ENCODE measurements at places on chromosomes 11 and 22.

DNA sequence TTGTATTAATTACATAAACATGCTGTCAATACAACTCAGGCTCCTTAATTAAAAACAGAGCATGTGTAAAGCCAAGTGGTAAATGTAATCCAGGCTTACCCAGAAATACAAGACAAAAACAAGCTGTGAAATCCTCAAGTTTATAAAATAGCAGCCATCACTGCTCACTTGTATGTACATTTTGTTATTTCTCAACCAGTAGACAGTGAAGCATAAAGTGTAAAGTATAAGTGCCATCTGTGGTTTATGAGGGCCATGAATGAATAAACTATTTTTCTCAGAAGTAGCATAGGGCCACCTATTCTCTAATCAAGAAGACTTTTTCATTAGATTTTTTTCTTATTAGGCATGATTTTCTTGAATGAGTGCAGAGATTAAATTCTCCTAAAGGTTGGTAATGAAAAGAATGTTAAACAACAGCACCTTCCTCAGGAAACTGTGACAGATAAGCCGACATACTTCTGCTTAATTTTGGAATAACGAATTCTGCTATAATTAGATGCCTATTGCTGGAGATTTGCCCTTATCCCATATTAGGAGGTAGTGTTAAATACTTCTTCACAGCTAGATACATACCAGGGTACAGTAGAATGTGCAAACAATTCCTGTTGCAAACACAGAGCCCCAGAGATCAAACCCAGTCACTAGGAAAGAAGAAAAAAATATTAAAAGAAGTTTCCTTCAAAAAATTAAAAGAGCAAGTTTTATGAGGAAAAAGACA is 13.0 kb downstream of the SLC5A12 start:
- no peaks in the 10 kb centered on the region for H3K36me3 ChIP-seq
- no peak for DNase-seq
- H3K4me1 ChIP-seq, result no peaks in the 10 kb centered on the region
- no peak overlapping the region for H3K27ac ChIP-seq
- H3K4me3 ChIP-seq, result no peak overlapping the region

DNA sequence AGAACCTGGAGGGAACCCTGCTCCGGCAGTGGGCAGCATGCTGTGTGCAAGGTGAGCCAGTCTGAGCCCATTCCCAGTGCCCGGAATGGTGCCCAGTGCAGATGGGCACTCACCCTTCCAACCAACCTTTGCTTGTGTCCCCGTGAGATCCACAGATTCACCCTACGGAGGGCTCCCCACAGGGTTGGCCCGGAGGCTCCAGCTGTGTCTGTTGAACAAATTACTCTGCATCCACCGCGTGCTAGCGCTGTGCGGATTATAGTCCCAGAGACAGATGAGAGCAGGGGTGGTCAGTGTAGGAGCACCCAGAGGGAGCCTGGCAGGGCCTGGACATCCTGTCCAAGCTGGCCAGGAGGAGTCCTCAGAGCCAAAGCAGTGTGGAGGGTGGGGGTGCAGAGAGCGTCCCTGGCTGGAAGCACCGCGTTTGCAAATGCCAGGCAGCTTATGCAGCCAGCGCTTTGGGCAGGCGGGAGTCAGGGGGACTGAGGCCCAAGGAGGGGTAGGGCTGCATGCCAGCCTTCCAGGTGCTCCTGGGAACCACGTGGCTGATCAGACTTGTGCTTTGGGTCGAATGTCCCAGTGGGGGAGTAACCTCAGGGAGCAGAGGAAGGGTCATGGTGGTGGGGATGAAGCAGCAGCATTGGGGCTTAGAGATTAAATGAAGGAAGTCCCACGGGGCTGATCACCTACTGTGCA is 80.5 kb downstream of the KCNQ1 start:
- H3K27ac ChIP-seq, result no peak overlapping the region
- H3K27me3 ChIP-seq, result no peaks in the 10 kb centered on the region
- no peaks in the 10 kb centered on the region for H3K4me1 ChIP-seq
- DNase-seq, result no peak
- no peaks in the 10 kb centered on the region for H3K36me3 ChIP-seq
- H3K4me3 ChIP-seq, result no peak overlapping the region

DNA sequence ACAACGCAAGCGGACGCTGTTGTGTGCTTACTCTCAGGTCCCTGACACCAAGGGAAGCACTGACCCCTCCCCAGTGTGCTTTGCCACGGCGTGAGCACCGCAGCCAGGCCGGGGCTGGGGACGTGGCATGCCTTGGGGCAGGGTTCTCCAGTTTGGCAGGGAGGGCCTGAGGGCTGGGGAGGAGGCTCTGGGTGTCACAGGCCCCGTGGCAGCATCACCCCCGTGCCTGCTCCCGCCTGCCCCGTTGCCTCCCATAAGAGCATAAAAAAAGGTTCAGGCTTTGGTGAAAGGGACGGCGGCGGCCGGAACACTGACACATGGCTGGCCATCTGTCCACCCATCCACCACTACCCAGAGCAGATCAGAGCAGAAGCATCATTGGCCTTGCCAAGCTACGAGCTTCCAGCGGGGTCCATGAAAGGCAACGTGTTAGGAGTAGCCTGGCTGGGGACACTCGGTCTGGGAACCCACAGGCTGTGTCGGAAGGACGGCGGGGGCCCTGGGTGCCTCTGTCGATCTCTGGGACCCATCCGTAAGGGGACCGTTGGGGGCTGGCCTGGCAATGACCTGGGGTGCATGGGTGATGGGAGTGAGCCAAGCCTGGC is 183.0 kb downstream of the IGLL1 start:
- no peak for DNase-seq
- H3K27ac ChIP-seq, result no peak overlapping the region
- H3K27me3 ChIP-seq, result no peaks in the 10 kb centered on the region
- H3K36me3 ChIP-seq, result no peaks in the 10 kb centered on the region

- H3K4me1 ChIP-seq, result no peaks in the 10 kb centered on the region
- H3K27ac ChIP-seq, result no peak overlapping the region
- no peak overlapping the region for H3K4me3 ChIP-seq
- H3K36me3 ChIP-seq, result no peaks in the 10 kb centered on the region
- H3K27me3 ChIP-seq, result no peaks in the 10 kb centered on the region
- DNase-seq, result no peak
Measured at GRCh38 chr11:65745049-65745448, 24.5 kb upstream of the RNASEH2C start.

GRCh38 chr22:39416319-39416718 is 16.7 kb downstream of the TAB1 start:
- no peak overlapping the region for H3K4me3 ChIP-seq
- H3K27me3 ChIP-seq, result no peaks in the 10 kb centered on the region
- H3K4me1 ChIP-seq, result peaks cover 20% of the 10 kb centered on the region
- H3K27ac ChIP-seq, result no peak overlapping the region
- no peaks in the 10 kb centered on the region for H3K36me3 ChIP-seq
- DNase-seq, result no peak

GRCh38 chr11:289398-289711 is 429 bp downstream of the PGGHG start:
- no peaks in the 10 kb centered on the region for H3K27me3 ChIP-seq
- H3K4me1 ChIP-seq, result peaks cover 19% of the 10 kb centered on the region
- H3K27ac ChIP-seq, result peak overlapping the region; percentile 76
- DNase-seq, result no peak

- H3K27me3 ChIP-seq, result no peaks in the 10 kb centered on the region
- H3K36me3 ChIP-seq, result no peaks in the 10 kb centered on the region
- no peak overlapping the region for H3K4me3 ChIP-seq
- no peaks in the 10 kb centered on the region for H3K4me1 ChIP-seq
- no peak for DNase-seq
Measured at GRCh38 chr11:93212094-93212493, 14.3 kb upstream of the SLC36A4 start.

GRCh38 chr11:36328966-36329673 is 33.0 kb downstream of the PRR5L start:
- no peaks in the 10 kb centered on the region for H3K27me3 ChIP-seq
- H3K4me3 ChIP-seq, result no peak overlapping the region
- H3K4me1 ChIP-seq, result no peaks in the 10 kb centered on the region
- no peak for DNase-seq
- no peaks in the 10 kb centered on the region for H3K36me3 ChIP-seq

DNA sequence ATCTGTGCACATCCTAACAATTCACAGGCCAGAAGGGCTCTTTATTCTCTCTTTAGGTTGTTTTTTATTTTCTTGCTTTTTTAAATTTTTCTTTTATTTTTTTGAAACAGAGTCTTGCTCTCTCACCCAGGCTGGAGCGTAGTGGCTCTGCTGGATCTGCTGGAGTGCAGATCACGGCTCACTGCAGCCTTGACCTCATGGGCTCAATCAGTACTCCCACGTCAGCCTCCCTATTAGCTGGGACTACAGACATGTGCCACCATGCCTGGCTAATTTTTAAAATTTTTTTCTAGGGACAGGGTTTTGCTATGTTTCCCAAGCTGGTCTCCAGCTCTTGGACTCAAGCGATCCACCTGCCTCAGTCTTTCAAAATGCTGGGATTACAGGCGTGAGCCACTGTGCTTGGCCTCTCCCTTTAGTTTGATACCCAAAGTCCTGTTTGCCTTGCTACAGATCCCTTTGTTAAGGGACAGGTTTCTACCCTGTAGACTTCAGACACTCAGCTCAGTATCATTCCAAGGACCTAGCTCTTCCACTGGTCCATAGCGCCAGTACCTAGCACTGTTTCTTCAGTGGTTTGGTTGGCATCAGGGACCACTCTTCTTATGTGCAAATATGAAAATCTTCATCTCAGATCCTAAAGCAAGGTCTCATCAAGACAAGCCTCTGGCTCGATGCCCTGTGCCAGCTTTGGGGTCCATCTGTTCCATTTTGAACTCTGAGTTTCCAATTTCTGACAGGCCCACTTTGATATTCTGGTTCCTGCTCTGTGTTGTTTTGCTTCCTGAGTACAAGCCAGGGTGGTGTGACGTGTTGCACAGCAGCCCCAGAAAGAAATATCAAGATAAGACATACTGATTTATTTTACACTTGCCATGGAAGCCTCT is 211.7 kb downstream of the FAT3 start:
- no peaks in the 10 kb centered on the region for H3K27me3 ChIP-seq
- H3K4me3 ChIP-seq, result no peak overlapping the region
- no peak for DNase-seq
- H3K36me3 ChIP-seq, result no peaks in the 10 kb centered on the region

DNA sequence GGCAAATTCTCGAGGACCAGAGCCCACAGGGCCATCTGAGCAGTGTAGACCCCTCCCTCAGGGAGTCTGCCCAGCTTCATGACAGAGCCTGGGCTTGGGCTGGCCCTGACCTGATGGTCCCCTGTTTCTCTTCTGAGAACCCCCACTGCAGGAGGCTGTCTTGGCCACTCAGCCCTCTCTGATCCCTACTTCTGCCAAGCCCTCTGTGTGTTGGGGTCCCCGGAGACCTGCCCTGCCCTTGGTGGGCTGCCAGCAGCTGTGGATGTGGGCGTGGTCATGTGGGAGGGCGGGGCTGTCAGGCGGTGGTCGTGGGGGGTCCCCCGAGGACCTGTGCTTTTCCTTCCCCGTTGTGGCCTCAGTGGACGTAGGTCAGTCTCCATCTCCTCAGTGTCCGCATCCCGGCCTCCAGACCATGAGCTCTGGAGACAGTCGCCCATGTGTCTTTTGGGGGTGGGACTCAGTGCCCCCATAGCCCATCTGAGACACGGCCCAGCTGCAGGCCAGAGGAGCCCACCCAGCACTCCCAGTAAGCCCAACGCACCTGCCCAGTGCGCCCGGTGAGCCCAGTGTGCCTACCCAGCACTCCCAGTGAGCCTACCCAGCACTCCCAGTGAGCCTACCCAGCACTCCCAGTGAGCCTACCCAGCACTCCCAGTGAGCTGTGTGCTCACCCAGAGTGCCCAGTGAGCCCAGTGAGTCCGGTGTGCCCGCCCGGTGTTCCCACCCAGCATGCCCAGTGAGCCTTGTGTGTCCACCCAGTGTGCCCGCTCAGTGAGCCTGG is 409.2 kb downstream of the TBC1D22A start:
- DNase-seq, result no peak
- H3K4me1 ChIP-seq, result no peaks in the 10 kb centered on the region
- H3K36me3 ChIP-seq, result no peaks in the 10 kb centered on the region
- H3K27ac ChIP-seq, result no peak overlapping the region
- H3K27me3 ChIP-seq, result no peaks in the 10 kb centered on the region

DNA sequence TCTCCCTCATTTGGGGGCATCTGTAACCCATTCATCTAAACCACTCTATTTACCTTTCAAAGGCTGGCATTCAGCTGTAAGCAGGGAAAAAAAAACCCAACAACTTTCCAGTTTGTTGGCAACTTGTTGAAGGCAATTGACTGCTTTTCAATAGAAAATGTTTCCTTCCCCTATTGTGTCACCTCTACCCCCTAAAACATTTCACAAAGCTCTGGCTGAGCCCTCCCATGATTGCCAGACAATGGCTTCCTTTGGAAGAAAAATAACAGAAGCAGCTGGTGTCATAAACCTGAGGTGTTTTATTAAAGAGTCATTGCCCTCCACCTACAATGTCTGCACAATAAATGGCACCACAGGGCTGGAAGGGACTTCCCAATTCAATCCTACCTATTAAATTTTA is 22.1 kb upstream of the PSMA1 start:
- no peaks in the 10 kb centered on the region for H3K36me3 ChIP-seq
- DNase-seq, result no peak
- no peaks in the 10 kb centered on the region for H3K27me3 ChIP-seq
- H3K4me3 ChIP-seq, result no peak overlapping the region
- H3K27ac ChIP-seq, result no peak overlapping the region

DNA sequence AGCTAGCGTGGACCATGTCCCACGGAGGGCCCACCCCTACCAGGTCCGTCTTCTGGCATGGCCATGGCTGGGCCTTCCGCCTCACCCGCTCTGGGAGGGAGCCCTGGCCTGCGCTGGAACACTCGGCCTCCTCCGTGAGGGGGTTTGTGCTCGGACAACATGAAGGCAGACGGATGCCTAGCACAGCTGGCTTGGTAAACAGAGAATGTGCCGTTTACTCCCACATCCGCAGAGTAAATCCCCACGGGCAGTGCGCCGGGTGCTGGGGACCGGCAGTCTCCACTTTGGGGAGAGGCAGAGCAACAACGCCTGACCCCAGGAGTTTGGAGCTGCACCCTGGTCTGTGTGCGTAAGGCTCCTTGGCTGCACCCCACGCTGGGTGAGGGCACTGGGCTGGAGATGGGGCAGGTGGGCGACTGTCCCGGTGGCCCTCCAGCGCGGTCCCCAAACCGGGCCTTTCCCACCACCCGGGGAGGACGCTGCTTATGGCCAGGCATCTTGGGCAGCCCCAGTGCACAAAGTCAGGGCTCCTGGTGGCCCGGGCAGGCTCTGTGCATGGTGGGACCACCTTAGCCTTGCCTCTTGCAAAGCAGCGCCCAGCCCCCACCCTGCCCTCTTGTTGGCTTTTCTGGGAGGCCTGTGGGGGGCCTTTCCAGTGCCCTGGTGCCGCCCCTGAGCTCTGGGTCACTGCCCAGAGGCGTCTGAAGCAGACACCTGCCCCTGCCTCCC is 30.7 kb upstream of the MUC5AC start:
- no peaks in the 10 kb centered on the region for H3K4me1 ChIP-seq
- no peak for DNase-seq
- H3K27ac ChIP-seq, result no peak overlapping the region
- H3K36me3 ChIP-seq, result no peaks in the 10 kb centered on the region

Data from vagina (tissue), 2 donors.